ENCODE measurements at places on chromosomes 6 and 20.
A peak's percentile ranks its signal among the peaks of the same experiment; 100 is the strongest.

GRCh38 chr20:8260837-8261251 is 128.8 kb downstream of the PLCB1 start:
- no peak for DNase-seq

DNA sequence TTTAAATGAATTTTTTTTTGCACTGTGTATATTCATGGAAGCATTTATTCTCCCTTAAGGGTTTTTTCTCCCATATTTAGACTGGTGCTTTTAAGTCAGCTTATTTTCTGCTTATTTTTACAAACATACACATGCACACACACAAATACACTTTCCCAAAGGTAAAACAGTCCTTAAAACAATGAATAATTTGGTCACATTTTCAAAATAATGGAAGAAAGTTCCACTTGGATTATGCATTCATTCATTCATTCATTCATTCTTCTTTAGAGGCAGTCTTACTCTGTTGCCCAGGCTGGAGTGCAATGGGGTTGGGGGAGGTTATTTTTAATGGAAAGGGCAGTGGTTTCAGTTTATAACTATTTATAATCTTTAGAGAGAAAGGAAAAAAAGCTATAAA is 69.8 kb downstream of the STXBP5 start:
- DNase-seq, result no peak

DNA sequence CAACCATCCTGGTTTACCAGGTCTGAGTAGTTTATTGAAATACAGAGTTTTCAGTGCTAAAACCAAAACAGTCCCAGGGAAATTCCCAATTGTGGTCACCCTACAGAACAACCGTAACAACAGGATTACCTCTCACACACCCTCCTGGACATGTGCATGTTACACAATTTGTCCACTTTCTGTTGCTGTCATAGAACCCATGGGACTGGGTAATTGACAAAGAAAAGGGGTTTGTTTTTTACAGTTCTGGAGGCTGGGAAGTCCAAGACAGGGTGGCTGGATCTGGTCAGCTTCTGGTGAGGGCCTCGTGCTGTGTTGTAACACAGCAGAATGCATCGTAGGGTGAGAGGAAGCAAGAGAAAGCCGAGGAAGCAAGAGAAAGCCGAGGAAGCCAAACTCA is 9.1 kb upstream of the ADA start:
- no peak for DNase-seq

DNA sequence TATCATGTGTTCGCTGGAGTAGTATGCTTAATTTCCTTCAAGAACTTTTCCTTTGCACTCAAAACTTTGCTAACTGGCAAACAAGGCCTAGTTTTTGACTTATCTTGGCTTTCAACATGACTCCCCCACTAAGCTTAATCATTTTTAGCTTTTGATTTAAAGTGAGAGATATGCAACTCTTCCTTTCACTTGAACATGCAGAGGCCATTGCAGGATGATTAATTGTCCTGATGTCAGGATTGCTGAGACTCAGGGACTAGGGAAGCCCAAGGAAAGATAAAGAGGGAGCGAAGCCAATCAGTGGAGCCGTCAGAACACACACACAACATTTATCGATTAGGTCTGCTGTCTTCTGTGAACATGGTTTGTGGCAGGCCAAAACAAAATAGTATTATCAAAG is 491.4 kb downstream of the CBLN4 start:
- no peak for DNase-seq

- DNase-seq, result peak; percentile 93
Observed at GRCh38 chr6:15365273-15365687, 119.4 kb downstream of the JARID2 start.

DNA sequence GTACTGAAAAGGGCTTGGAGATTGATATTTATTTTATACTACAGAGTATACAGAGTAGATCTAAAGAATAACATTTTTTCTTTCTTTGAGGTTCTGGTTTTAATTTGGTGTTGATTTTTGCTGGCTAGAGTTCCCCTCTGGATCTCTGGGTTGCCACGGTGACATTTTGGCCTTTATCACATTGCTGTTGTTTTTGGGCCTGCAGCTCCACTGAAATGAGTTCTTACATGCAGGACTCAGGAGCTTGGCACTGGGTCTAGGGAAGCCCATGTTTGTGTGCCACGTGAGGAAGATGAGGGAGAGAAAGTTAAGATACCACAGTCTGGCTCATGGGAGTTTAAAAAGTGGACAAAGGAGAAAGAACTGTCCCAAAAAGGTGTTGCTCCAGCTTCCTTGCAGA is 7.4 kb upstream of the TFAP2C start:
- no peak for DNase-seq

DNA sequence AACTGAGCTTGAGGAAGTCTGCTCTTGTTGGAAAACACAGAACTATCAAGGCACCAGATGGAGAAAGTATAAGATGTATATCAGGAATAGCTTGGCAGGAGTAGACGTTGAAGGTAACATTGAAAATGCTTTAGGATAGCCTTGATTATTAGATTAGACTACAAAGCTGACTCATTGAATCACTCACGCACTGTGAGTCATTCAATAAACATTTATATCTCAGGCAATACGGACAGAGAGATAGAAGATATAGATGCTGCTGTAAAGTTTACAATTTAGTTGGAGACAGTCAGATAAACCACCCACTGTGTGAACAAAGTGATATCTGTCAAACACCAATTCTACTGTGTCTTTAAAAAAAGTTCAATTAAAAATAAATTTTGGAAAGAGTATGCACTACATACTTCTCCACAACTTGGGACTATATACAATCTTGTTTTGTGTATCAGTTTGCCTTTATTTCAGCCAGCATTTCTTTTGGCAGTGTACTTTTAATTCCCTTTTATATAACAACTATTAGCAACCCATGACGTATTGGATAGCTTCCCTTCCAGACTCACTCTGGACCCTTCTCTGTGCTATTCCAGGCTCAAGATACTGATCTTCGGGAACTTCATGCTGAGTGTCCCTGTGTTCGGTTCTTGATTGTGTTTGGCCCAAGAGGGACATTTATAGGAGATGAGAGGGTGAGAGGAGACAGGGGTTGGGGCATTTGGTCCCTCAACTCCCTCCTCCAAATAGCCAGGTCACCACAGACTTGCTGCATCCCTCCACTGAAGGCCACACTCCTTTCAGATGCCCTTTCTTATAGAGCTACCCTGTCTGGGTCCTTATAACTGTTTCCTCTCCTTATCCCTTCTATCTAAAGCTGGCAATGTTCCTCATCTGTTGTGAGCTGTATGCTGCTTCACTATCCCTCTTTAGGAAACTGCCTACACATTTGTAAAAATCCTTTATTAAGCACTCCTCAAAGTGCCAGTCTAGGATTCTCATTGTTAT is 176.6 kb upstream of the PTPRK start:
- peak; percentile 24 for DNase-seq

- no peak for DNase-seq
Observed at GRCh38 chr6:28943223-28943556, 19.4 kb upstream of the TRIM27 start.

DNA sequence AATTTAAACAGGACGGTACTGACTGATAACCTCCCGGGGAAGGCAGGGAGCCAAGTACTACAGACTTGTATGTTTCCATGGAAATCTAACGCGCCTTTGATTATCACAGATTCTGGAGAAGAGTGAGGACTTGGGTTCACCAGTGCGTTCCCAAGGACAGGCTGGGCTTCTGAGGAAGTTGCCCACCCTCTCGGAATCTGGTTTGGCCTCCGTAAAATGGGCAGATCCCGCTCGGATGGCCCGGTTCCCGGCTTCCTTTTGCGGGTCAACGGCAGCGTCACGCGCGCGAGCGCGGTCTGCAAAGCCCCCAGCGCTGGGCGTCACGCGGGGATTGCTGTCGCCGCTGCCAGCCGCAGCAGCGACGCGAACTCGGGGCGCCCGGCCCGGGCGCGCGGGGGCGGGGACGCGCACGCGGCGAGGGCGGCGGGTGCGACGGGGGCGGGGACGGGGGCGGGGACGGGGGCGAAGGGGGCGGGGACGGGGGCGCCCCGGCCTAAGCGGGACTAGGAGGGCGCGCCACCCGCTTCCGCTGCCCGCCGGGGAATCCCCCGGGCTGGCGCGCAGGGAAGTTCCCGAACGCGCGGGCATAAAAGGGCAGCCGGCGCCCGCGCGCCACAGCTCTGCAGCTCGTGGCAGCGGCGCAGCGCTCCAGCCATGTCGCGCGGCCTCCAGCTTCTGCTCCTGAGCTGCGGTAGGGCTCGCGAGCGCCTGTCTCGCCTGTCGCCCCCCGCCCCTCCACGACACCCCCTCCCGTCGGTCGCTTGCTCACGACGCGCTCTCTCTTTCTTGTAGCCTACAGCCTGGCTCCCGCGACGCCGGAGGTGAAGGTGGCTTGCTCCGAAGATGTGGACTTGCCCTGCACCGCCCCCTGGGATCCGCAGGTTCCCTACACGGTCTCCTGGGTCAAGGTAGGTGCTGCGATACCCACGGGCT is at the start of gene CD83:
TSS of gene CD83 (plus strand) at position 615 of the 933 bp plus-strand sequence. CDS start at position 655, 40 bp downstream.
- DNase-seq, result peak; percentile 64

DNA sequence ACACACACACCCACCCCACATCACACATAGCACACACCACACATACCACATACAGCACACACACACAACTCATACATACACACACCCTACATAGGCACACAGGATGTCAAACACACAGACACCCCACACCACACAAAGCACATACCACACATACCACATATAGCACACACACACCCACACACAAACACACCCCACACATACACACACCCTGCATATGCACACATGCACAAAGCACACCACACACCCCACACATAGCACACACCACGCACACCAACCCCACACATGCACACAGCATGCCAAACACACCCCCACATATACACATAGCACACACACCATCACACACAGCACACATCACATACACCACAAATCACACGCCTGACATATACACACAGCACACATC is 79.1 kb downstream of the RAMACL start:
- DNase-seq, result no peak

GRCh38 chr20:16017656-16018055 is 555.6 kb downstream of the KIF16B start:
- no peak for DNase-seq

DNA sequence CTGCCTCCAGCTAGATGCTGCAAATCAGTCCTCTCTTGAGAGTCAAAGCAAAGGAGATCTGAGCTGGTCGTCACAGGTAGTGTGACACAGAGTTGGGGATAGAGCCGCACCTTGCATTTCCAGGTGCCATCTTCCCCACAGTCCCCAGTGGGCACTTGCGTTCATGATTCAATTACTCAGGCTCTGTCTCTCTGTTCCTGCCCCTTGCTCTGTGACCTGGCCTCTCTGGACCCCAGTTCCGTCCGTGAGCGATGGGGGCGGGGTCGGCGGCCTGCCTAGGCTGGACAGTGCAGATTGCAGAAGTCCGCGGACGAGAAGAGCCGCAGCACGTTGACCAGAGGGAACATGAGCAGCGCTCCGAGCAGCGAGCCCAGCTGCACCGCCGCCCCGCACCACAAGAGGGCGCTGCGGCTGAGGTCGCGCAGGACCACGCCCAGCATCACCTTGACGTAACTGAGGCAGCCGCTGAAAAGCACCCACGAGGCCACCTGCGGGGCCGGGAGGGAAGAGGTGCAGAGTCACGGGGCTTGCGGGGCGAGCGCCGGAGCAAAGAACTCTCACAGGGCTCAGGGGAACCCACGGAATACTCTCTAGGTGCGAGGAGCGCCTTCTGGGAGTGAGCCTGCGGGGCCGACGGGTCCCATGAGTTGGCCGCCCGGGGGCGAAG is 7.4 kb downstream of the SLC52A3 start:
- DNase-seq, result no peak

DNA sequence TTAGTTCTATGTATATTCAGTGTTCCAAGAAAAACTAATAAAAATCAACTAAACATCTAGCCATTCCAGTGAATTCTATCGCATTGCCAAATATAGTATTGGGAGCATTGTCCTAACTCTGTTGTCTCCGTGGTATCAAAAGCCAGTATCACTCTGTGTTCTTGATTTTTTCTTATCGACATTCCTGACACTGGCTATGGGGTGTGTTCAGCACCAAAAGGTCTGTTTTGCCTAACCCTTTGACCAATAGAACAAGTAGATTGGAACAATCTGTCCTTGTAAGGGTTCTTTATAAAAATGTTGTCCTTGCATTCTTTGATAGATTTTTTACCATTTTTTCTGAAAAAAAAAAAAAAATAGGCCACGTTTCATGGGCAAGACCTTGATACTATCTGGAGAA is 161.5 kb downstream of the TSHZ2 start:
- DNase-seq, result no peak

- peak; percentile 13 for DNase-seq
Observed at GRCh38 chr20:9903048-9903655, 64.3 kb upstream of the PAK5 start.

- no peak for DNase-seq
Observed at GRCh38 chr6:8794420-8794819, 359.1 kb upstream of the SLC35B3 start.

GRCh38 chr6:81909981-81910900 is 157.8 kb upstream of the TENT5A start:
- DNase-seq, result peak; percentile 14

DNA sequence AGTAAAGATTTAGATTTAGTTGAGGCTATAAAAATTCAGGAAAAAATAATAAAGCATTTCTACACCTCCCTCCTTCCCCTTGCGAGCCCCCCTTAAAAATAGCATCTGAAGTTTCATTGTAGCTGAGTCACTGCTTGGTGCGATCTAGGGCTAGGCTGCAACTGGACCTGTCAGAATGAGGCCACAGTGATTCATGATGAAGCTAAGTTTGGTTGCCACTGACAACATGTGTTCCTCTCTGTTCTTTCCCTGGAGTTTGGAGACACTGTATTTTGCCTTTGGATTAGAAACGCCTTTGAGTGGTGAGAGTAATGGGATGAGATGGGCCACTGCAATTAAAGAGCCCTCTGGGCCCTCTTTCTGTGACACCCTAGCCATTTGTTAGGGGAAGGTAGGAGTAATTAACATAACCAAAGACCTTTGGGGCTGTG is 334.1 kb downstream of the NRN1 start:
- no peak for DNase-seq

DNA sequence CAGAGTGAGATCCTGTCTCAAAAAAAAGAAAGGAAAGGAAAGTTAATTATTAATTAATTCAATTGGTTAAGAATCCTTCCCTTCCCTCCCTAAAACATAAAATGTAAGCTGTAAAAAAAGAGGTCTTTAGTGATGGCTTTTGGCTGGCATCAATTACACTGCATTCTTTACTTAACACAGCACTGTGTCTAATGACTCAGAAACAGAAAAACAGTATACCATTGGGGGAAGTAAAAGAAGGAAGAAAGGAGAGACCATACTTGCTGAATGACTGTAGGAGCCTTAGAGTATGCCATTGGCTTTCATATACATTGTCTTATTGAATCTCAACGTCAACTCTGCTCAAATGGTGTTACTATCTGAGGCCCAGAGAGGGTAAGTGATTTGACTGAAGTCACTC is 18.3 kb upstream of the CITED2 start:
- no peak for DNase-seq

GRCh38 chr20:36808317-36809257 is 35.0 kb upstream of the DSN1 start:
- peak; percentile 76 for DNase-seq

DNA sequence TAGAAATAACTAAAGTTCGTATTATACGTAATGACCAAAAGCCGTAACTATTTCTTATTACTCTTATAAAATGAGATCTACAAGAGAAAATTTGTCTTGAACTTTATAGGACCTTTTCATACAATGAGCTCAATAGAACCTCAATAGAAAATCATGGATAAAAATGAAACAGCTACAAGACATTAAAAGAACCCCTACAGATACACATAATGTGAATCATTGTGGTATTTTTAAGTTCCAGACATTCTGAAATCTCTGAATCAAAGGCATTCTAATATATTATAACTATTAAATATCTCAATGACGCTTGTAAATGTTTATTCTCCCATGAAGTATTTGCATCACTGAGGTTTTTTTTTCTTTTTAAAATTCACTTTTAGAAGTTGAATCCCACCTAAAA is 22.2 kb upstream of the POU3F2 start:
- DNase-seq, result no peak

Measured in OCI-M1 (cell line).